ENCODE measurements at places on chromosomes 2 and 18.

DNA sequence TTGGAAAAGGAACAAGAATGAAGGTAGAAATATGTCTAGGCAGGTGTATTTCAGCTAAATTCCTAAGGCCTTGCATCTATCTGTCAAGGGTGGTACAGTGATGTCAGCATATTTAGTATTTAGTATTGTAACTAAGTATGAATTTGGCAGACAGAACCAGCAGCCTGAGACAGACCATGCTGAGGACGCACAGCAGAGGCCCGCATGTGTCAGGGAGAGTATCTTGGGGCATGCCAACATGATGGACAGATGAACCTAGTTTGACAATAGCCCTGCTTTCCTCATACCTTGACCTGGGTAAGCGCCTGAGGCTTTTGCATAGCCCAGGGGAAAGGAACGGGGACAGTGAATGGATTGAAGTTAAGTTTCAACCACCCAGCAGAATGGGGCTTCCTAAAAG lies 33.8 kb upstream of the OSR1 start:
- no peak for DNase-seq

DNA sequence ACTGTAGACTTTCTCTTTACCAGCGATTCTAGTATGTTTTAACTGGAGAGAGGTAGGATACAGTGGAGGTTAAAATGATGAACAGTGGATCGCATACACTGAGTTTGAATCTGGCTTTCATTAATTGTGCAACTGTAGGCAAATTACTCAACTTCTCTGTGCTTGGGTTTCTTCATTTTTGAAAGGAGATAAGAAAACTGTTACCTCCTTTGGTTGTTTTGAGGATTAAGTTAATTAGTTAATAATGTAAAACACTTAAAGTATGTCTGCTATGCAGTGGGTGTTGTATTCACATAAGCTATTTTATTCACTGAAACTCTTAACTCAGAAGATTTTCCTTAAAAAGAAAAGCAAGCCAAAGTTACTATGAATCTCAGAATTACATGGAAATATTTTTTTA lies 111.8 kb upstream of the CYP20A1 start:
- DNase-seq, result no peak

GRCh38 chr2:44618251-44619023 lies 256.7 kb downstream of the CAMKMT start:
- DNase-seq, result no peak

DNA sequence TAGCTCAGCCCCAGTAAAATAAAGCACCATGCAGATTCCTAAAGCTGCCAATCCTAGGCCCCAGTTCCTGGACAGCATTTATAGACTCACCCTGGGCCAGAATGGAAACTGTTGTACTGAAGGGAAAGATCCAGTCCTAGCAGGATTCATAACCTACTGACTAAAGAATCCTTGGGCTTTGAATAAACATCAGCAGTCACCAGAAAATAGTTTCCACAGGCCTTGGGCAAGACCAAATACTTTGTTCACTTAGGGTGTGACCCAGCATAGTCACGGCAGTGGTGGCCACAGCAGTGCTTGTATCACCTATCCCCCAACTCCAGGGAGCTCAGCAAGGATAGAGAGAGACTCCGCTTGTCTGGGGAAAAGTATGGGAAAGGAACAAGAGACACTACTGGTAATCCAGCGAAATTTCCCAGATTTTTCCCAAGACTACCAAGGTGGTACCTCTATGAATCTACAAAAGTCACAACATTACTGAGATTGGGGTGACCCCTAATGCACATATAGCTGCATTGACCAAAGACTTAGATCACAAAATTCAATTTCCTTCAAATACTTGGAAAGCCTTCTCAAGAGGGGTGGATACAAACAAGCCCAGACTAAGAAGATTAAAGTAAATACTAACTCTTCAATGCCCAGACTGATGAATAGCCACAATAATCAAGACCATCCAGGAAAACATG lies 748.1 kb upstream of the LRATD1 start:
- DNase-seq, result no peak

DNA sequence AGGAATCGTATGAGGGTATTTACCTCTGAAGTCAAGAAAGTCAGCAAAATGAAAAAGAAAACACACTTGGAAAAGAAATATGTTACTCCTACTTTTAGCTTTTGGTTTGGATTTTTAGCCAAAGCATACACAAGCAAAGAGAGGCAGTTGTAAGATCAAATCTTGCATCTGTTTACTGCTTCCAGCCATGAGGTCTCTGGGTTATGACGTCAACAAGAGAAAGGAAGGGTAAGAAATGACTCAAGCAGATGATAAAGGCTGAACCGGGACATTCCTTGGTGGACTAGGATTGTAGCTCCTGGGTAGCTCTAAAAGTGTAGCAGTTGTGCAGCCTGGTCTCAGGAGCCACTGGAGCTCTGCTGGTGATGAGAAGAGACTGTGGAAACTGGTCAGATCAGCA lies 16.8 kb downstream of the CTNNA2 start:
- DNase-seq, result no peak

GRCh38 chr2:198100346-198100745 lies 296.0 kb downstream of the PLCL1 start:
- no peak for DNase-seq

Measured in effector CD8-positive, alpha-beta T cell (primary cell).